ENCODE measurements at places on chromosomes 7 and 10. TPM values are rescaled to one million over a fixed set of nuclear protein-coding genes. Genes with fewer than 3 reads are reported as not detected.

CLDN12 gene
- total RNA-seq = 47.1 TPM

ATOH7 gene
- total RNA-seq = not detected

VPS37D gene
- total RNA-seq = 1.9 TPM

VOPP1 gene
- total RNA-seq = 46.1 TPM

FBXO24 gene
- total RNA-seq = 0.54 TPM

INSIG1 gene
- total RNA-seq = 313 TPM

GARIN1A gene
- 1.2 TPM for total RNA-seq

SLC26A4 gene
- 0.65 TPM for total RNA-seq

DNA sequence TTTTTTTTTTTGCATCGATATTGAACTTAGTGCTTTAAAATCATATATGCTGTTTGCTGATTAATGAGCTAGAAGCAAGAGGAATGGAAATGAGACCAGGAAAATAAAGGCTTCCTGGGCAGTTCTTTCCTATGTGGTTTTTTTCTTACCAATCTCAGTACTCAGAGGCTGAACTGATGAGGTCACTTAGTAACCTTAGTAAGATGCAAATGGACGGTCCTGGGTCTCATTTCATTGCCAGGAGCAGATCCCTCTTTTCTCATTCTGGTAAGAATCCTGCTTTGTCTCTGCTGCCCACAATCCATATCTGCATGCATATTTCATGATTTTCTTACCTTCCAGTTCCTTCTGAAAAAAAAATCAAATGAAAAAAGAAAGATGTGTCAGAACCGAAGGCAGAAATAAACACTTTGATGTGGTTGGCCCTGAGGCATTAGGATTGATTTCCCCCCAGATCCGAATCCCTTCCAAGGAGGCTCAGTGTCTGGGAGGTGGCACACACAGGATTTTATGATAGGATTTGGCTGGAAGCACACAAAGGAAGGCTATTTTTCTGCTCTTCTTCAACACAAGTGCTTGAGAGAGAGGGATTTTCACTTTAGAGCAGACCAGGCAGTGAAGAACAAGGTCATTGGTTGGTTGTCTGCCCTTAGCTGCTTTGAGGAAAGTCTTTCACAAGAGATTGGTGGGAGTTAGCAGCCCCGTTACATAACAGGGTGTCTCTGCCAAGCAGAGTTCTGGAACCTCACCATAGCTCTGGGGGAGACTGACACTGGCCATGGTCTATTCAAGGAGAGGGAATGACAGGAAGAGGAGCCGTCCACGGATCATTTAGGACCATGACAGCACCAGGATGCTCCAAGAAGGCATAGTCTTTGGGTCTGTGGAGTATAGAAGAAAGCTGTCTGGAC lies 150.0 kb downstream of the CAMK1D start:
- peak; percentile 20 for DNase-seq

GRCh38 chr10:21511095-21511570 lies 14.3 kb downstream of the SKIDA1 start:
- no peak for DNase-seq

GRCh38 chr7:46972205-46972604 lies 609.7 kb downstream of the TNS3 start:
- peak; percentile 70 for DNase-seq

DNA sequence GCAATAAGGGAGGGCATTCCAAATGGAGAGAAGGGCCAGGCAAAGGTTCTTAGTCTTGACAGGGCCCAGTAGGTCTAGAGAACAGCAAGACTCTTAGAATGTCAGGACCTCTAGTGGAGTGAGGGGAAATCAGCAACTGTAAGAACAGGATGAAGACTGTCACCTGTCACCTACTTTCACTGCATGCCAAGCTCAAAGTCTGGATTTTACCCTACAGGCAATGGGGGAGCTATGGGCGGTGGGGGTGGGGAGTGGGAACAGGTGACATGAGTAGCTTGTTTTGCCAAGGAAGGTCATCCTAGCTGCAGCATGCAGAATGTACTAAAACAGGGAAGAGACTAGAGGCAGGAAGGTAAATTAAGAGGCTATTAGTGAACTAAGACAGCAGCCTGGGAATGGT lies 18.3 kb downstream of the GOT1 start:
- DNase-seq = no peak

DNA sequence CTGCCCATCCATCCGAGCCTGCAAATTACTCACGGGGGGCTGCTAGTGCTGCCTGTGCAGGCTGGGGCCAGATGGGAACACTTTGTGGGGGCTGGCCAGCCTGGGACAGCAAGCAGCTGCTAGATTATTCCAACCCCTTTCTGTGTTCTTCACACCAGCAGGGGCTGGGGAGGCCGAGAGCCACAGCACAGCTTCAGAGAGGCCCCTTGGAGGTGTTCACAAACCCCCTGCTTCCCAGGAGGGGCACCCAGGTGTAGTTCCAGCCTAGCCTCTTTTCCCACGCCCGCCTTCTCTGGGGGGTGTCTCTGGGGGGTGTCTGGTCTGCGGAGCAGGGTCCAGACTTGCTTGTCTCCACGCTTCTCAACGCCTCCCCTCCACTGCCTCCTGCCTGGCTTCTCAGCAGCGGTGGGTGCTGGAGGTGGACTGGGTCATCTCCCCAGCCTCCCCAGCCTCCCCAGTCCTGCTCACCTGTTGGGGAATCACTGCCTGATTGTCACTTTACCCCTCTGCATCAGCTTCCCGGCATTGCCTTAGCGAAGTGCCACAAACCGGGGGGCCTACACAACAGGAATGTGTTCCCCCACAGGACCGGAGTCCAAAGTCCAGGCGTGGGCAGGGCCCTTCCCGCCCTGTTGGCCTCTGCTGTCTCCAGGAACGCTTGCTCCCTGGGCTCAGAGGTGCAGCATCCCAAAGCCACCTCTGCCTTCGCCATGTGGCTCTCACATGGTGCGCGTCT lies 74.0 kb upstream of the EN2 start:
- DNase-seq = no peak

DNA sequence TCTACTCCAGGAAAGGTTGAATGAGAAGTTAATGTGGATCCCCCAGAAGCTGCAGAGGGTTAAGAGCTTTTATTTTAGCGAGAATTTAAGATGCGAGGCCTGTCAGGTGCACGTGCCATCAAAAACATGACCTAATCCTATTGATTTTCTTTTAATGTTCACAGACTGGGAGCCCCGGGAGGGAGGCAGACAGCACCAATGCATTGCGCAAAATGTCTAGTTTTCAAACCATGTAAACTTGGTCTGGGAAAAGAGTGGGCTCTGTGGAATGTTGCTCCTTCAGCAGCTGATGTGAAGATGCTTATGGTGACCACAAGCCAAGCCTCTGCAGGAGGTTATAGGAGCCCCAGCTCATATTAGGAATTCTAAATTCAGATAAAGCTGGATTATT lies 172.0 kb upstream of the ITGB1 start:
- DNase-seq = peak; percentile 77

GRCh38 chr7:2049111-2049781 lies 183.5 kb downstream of the MAD1L1 start:
- no peak for DNase-seq

- peak; percentile 35 for DNase-seq
Observed at GRCh38 chr10:119654540-119654939, 3.4 kb downstream of the BAG3 start.

GRCh38 chr7:73970801-73971229 lies 57.2 kb upstream of the ELN start:
- no peak for DNase-seq

DNA sequence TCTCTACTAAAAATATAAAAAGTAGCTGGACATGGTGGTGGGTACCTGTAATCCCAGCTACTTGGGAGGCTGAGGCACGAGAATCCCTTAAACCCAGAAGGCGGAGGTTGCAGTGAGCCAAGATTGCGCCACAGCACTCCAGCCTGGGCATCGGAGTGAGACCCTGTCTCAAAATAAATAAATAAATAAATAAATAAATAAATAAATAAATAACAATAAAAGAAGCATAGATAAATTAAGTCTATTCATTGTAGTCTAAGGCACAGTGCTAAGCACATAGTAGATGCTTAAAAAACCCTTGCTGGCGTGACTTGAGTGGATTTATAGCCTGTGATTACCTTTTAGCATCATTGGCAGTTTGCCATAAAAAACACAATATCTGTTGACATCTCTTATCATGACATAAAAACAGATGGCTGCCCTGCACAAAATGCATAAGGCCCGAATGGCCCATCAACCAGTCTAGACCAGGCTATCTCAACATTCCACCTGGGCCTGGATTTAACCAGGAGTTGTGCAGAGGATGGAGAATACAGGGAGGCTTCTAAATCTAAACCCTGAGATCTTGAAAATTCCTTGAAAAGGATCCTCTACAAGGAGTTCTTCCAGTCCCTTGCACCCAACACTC lies 94.9 kb downstream of the PRLHR start:
- DNase-seq = peak; percentile 9

GRCh38 chr7:2196381-2197378 lies 36.1 kb downstream of the MAD1L1 start:
- DNase-seq = no peak

DNA sequence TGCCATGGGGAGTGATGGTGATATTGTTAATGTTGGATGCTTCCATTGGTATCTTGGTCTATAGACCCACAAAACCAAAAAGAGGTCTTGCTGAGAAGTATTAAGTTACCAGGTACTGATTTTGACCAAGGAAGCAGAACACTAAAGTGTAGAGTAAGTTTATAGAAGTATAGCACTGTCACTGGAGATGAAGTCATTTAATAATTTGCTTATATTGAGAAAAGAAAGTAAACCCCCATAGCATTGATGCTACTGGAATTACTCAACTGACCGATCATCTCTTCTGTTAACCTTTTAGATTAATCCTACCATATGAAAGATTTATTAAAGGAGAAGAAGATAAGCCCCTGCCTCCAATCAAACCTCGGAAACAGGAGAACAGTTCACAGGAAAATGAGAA lies 183.2 kb downstream of the RTKN2 start:
- no peak for DNase-seq

DNA sequence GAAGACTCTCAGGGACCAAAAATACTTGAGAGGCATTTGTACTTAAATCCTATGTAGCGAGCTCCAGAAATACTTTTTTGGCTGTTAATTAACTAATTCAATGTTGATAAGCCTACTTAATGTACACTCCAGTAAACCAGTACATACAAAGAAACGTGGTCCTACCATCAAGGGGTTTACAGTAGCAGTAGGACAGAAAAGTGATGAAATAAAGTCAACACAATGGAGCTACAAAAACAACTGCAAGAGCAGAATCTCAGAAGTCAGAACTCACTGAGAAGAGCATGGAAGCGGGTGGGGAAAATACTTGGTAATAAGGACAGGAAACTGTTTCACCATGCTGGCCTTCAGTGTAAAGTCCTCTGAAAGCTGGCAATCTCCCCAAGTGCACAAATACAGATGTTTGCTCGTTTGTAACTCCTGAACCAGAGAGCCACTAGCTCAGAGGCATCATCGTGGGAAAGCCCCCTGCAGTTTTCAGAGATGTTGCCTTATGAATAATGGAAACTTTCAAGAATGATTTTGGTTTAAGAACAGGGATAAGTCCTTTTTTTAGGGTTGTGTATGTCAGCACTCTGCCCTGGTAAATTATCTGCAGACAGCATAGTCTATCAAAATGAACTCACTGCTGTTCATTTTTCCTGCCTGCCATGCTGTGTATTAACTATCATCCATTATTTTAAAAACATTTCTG lies 233.2 kb downstream of the SORCS1 start:
- no peak for DNase-seq

DNA sequence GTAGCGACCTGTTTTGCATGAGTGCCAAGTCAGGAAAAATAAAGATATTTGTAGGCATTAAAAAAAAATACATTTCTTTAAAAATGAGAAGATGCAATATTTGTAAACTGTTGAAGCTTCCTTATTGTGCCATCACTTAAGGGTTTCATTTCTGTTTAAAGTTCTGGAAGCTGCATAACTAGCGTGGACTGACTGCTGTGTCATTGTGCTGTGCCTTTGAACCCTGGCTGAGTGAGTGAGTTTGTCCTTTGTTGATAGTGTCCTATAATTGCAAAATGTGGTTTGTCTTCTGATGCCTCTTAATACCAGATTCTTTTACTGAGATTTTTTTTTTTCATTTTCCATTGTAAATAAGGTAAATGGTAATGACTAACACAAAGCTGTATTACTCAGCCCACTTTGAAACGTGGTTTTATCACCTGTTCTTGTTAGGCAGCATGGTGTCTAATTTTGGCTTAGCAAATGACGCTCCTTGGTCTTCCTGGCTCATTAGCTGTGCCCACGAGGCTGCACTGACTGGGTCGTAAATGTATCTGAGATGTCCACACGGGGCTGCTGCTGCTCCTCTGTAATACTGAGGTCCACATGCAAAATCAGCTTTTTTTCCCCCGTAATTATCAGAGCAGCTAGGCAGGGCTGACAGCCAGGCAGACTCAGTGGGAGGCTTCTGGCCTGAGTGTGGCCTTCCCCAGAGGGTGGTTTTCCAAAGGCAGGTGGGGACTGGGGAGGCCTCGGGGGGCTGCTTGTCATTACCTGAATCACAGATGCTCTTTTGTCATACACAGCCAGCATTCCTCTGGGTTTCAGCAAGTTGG lies 14.8 kb downstream of the ZSCAN25 start:
- DNase-seq = peak; percentile 32

- no peak for DNase-seq
Observed at GRCh38 chr10:3756360-3756740, 28.7 kb downstream of the KLF6 start.

- no peak for DNase-seq
Observed at GRCh38 chr10:97618733-97619132, 14.6 kb downstream of the MORN4 start.

DNA sequence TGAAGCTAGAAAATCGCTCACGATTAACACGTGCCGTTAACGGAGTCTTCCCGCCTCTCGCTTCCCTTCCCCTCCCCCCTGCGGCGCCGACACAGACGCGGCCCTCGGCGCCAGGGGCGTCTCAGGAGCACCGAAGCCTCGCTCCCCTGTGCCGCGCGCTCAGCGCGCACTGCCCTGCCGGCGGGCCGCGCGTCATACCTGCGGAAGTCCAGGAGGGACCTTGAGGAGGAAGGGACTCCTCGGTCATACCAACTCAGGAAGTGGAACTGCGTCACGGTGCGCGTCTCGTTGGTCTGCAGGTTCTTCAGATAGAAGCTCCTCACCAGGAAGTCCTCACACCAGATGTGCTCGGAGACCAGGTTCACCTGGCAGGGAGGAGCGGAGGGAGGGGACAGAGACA lies 239.6 kb downstream of the DNAJB6 start:
- DNase-seq = no peak

- DNase-seq = no peak
Observed at GRCh38 chr7:159051916-159052315, 92.8 kb downstream of the VIPR2 start.
